Left colon (tissue), 2 donors: ENCODE measurements at places on chromosomes 5 and 9. TPM values are rescaled to one million over a fixed set of nuclear protein-coding genes. Genes with fewer than 3 reads are reported as not detected.

GRCh38 chr5:153559926-153560325, 69.5 kb downstream of the GRIA1 start:
- no peak for DNase-seq

DNA sequence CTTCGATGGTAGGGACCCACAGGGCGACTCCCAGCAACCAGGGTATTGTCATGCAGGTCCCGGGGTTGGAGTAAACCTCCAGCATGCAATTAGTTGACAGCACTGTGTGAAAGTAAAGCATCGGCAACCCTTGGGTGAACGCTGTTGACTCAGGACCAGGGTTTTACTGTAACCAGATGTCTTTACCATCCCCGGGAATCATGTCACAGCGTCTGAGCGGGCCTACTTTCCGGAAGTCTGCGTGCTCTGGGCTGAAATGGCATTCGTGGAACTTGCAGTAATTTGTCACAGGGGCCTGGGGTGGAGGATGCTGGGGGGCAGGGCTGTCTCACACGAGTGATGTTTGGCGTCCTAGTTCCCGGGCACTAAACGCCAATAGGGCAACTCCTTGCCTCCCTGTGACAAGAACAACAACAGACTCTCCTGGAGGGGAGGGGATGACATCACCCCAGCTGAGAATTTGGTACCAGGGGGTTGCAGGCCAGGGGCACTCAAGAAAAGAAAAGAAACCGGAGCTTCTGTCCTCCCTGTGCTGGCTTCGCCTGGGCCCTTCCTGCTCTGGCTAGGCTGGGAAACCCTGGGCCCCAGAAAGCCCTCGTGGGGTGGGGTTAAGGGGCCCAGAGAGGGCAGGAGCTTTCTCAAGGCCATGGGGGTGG, 10.1 kb upstream of the UBAC1 start:
- no peak for DNase-seq

DNA sequence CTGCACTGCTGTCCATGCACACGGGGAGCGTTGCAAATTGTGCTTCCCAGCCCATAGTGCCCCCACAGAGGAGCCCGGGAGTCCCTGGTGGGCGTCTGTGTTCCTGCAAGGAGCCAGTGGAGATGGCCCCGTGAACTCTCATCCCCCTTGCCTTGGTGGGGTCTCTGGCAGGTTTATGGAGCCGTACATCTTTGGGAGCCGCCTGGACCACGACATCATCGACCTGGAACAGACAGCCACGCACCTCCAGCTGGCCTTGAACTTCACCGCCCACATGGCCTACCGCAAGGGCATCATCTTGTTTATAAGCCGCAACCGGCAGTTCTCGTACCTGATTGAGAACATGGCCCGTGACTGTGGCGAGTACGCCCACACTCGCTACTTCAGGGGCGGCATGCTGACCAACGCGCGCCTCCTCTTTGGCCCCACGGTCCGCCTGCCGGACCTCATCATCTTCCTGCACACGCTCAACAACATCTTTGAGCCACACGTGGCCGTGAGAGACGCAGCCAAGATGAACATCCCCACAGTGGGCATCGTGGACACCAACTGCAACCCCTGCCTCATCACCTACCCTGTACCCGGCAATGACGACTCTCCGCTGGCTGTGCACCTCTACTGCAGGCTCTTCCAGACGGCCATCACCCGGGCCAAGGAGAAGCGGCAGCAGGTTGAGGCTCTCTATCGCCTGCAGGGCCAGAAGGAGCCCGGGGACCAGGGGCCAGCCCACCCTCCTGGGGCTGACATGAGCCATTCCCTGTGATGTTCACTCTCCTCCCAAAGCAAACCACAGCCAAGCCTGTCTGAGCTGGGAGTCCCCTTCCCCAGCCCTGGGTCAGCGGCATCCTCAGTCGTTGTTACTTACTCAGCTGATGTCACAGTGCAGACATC, 3.1 kb downstream of the MRPS2 start:
- no peak for DNase-seq

- DNase-seq = no peak
Measured at GRCh38 chr5:172303572-172304335, 20.2 kb upstream of the UBTD2 start.

GRCh38 chr5:53613061-53613460, 52.6 kb downstream of the NDUFS4 start:
- DNase-seq = no peak

GRCh38 chr5:5304361-5305020, 118.0 kb upstream of the ICE1 start:
- no peak for DNase-seq

DNA sequence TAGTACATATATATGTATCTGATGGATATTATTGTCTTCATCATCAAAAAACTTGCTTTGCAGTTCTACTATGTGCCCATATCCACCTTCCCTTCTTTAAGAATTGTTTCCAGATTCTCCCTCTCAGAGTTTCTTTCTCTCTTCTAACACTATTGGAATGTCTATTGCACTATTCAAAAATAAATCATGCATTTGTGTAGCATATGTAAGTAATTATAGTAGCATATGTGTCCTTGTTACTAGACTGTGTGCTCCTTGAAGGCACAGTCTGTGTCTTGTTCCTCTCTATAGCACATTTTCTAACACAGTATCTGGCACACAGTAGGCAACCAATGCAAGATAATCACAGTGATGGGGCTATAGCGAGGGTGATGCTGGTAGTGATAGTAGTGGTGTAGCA, 43.4 kb upstream of the TRIM32 start:
- no peak for DNase-seq

DNA sequence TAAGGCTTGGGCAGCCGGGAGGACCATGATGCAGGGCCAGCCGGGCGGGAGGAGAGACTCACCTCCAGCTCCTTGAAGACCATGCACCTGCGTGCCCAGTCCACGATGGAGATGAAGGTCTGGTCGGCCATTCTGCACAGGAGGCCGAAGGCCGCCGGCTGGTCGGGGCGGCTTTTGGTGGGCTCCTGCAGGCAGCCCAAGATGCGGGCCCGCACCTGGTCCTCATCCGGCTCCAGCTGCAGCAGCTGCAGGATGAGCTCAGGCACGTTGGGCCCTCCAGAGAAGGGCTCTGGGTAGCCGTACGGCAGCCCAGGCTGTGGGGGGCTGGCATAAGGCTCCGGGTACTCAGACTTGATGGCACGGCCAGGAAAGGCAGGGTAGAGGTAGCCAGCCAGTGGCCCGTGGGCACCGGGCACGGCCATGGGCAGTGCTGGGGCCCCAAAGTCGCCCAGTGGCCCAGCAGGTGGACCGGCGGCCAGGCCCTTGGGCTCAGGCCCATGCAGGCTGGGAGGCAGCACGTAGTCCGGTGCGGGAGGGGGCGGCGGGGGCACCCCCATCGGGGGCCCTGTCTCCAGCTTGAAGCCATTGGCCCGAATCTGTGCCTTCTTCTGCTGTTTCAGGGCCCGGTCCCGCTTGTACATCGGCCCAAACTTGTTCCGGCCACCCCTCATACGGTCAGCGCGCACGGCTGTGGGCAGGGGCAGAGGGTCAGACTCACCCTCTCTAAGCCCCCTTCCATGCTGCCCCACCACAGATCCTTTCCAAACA, 7.0 kb downstream of the NR5A1 start:
- no peak for DNase-seq

- DNase-seq = no peak
Measured at GRCh38 chr5:10854506-10855277, 93.7 kb upstream of the DAP start.

GRCh38 chr5:57366744-57367143, 115.9 kb downstream of the ACTBL2 start:
- DNase-seq = no peak

Gene PCDHA3
- total RNA-seq = 0.28 TPM

Gene NRARP
- 163 TPM for total RNA-seq

Gene SOHLH1
- total RNA-seq = not detected

Gene SLC36A2
- total RNA-seq = not detected

Gene RORB
- total RNA-seq = 0.34 TPM
